ENCODE measurements at places on chromosomes 7 and 10.
A peak's percentile ranks its signal among the peaks of the same experiment; 100 is the strongest.

GRCh38 chr7:135382173-135382572, 127.7 kb downstream of the CNOT4 start:
- DNase-seq, result no peak

DNA sequence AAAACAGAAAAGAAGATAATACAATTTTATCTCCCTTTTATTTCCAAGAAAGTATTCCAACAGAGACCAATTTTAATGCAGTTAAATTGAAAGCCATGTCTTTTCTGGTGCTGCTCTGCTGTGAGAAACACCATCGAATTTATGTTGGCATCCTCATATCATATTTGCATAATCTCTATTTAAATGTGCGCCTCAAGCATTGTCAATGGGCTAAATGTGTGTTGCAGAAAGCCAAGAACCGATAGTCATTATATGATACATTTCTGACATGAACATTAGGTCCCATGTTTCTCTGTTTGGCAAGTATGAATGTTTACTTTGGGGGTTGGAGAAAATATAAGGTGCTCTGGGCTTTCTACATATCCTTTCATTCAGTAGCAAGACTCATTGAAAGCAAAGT, 1023.5 kb upstream of the CELF2 start:
- no peak for DNase-seq

- DNase-seq, result no peak
Observed at GRCh38 chr10:19498393-19499290, 317.6 kb upstream of the PLXDC2 start.

DNA sequence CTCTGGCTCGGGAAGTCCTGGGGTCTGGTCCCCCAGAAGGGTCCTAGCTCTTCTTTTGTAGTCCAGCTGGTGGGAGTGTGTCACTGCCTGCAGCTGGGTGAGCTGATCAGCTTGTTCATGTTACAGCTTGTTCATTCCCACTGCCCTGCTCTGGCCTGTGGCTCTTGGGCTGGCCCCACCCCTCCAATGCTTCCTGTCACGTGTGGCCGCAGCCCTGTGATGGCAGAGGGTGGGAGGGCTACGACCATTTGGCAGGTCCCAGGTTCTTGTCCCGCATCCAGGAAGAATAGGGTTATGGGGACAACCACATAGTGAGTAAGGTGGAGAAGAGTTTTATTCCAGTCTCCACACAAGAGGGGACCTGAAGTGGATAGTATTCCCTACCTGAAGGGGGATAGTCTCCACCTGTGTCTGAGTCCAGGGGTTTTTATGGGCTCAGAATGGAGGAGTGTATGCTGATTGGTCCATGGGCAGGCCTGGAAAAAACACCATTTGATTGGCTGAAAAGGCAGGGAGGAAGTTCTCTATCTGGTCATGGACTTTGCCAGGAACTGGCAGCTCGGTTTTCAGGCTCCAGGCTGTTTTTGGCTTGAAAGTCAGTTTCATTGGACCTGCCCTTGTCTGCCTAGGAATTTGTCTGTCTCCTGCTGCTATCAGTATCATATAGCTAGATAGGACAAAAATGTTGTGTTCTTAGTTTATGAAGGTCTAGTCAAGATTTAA, 13.1 kb downstream of the SDHAF3 start:
- DNase-seq, result no peak

DNA sequence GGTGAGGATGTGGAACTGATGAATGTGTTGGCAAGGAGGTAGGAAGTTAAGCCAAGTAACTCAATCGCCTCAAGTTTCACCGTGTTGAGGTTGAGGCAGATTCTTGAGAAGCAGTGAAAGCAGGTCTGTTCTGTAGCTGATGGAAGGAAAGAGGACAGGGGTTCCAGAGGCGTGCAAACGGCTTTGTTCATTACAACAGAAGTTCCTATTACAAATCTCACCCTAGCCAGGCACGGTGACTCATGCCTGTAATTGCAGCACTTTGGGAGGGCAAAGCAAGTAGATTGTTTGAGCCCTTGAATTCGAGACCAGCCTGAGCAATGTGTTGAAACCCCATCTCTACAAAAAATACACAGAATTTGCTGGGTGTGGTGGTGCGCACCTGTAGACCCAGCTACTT, 36.9 kb upstream of the PTF1A start:
- no peak for DNase-seq

- DNase-seq, result no peak
Observed at GRCh38 chr10:69668721-69669120, 38.7 kb downstream of the FAM241B start.

- no peak for DNase-seq
Observed at GRCh38 chr10:4359003-4359402, 467.0 kb upstream of the AKR1E2 start.

GRCh38 chr10:43409385-43410109, 561 bp upstream of the HNRNPF start:
- DNase-seq, result peak; percentile 46

DNA sequence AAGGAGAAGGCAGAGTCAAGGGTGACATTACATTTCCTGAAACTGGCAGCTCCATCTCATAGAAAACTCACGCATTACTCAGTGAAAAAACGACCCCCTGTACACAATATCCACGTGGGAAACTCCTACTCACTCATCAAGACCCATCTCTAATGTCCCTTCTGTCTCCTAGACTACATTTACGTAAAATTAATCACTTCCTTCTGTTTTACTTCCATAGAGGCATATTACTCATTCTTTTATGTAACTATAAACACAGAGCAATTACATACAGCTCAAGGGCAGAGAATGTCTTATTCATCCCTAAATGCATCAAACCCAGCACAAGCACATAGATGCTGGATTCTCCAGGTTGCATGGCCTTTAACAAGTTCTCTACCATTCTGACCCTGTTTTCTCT, 281.8 kb downstream of the KCNMA1 start:
- DNase-seq, result no peak

DNA sequence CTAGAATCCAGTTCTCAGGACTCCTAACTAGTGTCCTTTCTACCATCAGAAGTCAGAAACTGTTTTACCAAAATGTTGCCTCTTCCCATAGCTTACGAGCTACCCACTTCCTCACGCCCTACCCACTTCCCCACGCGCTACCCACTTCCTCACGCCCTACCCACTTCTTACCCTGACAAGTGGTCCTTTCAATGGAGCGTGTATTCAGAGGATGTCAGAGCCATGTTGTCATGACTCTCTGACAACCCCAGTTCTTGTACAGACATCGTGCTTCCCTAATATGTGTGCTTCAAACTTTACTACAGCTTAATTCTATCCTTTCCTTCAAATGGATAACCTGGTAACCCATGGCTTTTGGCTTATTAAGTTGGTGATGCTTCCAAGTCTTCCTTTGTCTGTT, 84.8 kb upstream of the PHF14 start:
- DNase-seq, result no peak

- no peak for DNase-seq
Observed at GRCh38 chr10:49627644-49628247, 13.9 kb downstream of the CHAT start.

GRCh38 chr7:140478246-140479061, 851 bp downstream of the MKRN1 start:
- DNase-seq, result peak; percentile 16

- no peak for DNase-seq
Observed at GRCh38 chr10:59027975-59028655, 148.3 kb upstream of the PHYHIPL start.

GRCh38 chr7:79471699-79472098, 18.2 kb upstream of the MAGI2 start:
- no peak for DNase-seq

GRCh38 chr10:79331709-79332108, 15.6 kb upstream of the PPIF start:
- DNase-seq, result no peak

DNA sequence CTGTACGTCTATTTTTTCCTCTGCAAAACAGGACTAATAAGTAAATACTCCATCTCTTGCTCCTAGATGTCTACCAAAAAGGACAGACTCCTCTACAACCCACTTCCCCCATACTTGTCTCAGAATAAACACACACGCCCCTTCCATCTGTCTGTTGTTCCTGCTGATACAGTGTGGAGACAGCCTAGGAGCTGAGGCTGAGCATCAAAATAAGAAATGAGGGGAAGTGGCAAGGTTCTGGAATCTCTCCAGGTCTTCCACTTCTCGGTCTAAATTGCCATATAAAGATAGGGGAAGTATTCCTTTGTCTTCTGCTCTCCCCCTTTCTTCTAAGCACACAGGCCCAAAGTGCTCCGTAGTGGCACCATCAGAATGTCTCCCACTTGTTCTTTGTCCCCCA, 30.8 kb upstream of the VSIR start:
- no peak for DNase-seq

GRCh38 chr7:144818511-144818910, 17.3 kb downstream of the TPK1 start:
- DNase-seq, result no peak

GRCh38 chr10:22644222-22644621, 70.2 kb downstream of the PIP4K2A start:
- no peak for DNase-seq

DNA sequence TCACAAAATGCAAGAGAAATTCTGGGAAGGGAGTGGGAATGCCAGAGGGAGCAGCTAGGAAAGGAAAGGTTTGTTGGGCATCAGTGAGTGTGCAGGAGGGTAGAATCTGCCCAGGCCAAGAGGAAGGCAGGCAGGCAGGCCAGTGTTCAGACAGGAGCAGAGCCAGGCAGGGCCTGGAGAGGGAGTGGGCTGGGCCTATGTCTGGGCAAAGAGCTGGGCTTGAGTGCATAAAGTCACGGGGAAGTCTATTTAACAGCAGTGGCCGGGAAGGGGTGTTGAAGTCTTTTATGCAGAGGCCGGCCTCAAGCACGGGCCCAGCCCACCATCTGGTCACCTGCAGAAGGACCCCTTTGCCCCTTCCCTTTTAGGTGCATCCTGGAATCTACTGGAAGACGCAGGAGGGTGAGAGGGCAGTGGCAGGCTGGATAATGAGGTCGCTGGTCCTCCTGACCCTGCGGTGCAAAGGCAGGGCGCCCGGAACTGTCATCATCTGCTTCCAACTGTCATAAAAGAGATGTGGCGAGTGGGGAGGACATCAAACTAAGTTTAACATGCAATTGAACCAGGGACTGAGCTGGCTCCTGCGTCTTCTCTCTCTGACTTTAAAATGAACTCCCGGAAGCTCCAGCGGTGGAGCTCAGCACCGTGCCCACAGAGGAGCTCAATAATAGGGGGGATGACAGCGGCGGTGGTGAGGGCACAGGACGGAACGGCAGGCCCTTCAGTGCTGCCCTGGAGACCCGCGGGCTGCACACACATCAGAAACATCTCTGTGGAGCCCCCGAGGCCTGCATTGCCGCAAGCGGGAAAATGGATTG, 29.5 kb downstream of the CARD11 start:
- no peak for DNase-seq
